ENCODE measurements at places on chromosomes 11 and 22.

DNA sequence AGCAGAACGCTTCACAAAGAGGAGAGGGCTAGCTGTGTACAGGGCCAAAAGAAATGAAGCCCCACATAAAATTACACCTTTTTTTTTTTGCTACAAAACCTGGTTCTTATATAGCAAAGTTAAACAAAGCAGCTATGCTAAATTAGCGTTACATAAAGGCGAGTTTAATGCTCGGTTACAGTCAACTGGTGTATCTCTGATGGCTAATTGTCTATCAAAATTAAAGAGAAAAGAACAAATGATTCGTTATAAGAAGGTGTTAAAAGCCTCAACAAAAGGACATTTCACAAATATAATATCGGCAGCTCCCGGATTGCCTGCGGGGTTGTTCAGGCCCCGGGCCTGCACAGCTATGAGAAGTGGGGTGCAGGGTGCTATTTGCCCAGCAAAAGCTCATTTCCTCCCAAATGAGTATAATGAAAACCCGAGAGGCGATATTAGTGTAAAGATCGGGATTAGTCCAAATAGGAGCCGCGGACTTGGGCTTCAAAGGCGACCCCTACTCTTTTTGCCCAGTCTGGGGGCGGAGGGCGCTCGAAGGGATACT, 13.3 kb upstream of the PAX6 start:
- DNase-seq = no peak

- DNase-seq = no peak
These were observed 6.0 kb upstream of the TMEM218 start for GRCh38 chr11:125117429-125117828.

- DNase-seq = no peak
These were observed 9.0 kb upstream of the CYTH4 start for GRCh38 chr22:37273126-37273845.

GRCh38 chr11:60942219-60942618, 9.8 kb downstream of the SLC15A3 start:
- DNase-seq = no peak

DNA sequence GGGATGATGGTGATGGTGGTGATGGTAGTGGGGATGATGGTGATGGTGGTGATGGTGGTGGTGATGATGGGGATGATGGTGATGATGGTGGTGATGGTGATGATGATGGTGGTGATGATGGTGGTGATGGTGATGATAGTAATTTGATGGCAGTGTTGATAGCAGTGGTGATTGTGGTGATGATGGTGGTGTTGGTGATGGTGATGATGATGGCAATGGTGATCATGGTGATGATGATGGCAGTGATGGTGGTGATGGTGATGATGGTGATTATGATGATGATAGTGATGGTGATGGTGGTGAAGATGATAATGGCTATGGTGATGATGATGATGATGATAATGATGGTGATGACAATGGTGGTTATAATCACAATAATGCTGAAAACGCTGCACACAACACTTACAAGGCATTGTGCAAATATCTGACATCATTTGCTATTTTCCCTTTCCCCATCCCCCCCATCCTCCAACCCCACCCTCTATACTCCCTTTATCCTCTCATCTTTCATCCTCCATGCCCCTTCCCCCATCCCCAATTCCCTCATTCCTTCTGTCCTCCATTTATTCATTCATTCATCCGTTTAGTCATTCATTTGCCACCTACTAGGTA, 230.1 kb downstream of the BRD1 start:
- no peak for DNase-seq

Data from hindlimb muscle (tissue), 1 donor.